ENCODE measurements at places on chromosomes 1 and 21.

DNA sequence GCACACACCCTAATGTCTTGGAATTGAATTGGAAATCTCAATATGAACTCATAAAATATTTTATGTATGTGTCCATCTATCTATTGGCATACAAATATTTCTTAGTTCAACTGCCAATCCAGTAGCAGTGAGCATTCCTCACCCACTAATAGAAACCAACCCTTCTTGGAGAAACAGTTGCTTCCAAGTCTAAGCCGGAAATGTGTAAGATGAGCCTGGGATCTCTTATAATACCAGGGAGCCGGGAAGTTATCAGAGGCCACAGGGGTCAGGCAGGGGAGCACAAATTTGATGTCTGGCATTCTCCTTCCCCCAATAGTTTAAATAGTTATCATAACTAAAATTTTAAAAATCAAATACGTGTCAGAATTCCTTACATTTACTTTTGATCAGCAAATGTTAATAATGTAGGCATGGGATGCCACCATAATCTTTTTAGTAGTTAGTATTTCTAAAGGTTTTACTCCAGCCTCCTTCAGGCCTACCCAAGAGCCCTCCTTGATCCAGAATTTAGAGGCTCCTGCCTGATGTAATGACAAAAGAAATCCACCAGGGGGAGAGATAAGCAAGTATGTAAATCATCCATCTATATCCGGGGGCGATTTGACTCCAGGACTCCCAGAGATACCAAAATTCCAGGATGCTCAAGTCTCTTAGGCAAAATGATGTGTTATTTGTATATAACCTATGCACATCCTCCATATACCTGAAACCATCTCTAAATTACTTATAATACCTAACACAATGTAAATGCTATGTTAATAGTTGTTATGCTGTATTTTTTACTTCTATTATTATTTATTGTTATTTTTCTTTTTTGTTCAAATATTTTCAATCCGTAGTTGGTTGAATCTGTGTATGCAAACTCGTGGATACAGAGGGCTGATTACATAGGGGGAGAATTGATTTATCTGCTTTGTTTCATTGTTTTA lies 218.7 kb upstream of the COA6 start:
- DNase-seq: peak; percentile 17

- no peak for DNase-seq
Measured at GRCh38 chr1:91731815-91732214, 154.1 kb downstream of the TGFBR3 start.

- no peak for DNase-seq
Measured at GRCh38 chr1:228002792-228003191, 4.0 kb upstream of the WNT3A start.

GRCh38 chr1:42037586-42037985 lies 115.6 kb upstream of the GUCA2B start:
- no peak for DNase-seq

GRCh38 chr1:108575375-108575774 lies 15.5 kb downstream of the EEIG2 start:
- no peak for DNase-seq

GRCh38 chr1:235742914-235743599 lies 93.5 kb upstream of the GNG4 start:
- no peak for DNase-seq

- no peak for DNase-seq
Measured at GRCh38 chr1:201499795-201500669, 6.9 kb downstream of the CSRP1 start.

- peak; percentile 72 for DNase-seq
Measured at GRCh38 chr1:1906185-1907097, 8.6 kb upstream of the CALML6 start.

- DNase-seq: no peak
Measured at GRCh38 chr1:91685994-91686393, 185.3 kb downstream of the CDC7 start.

DNA sequence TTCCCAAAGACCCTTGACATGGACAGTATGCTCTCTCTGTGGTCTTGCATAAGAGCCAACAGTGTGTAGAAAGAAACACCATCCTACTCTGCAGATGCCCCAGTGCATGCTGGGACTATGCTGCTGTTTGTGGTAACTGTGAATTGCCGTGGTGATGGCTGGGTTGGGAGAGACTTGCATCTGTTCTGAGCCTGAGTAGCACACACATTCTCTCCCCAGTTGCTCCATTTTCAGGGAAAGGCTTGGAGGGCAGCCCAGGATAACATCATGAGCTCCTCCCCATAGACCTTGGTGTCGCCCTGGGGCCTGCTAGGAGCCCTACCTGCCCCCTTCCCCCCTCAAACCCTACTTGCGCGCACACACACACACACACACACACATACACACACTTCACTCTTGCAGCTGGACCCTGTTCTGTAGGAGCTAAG lies 120.9 kb upstream of the IPO9 start:
- no peak for DNase-seq

DNA sequence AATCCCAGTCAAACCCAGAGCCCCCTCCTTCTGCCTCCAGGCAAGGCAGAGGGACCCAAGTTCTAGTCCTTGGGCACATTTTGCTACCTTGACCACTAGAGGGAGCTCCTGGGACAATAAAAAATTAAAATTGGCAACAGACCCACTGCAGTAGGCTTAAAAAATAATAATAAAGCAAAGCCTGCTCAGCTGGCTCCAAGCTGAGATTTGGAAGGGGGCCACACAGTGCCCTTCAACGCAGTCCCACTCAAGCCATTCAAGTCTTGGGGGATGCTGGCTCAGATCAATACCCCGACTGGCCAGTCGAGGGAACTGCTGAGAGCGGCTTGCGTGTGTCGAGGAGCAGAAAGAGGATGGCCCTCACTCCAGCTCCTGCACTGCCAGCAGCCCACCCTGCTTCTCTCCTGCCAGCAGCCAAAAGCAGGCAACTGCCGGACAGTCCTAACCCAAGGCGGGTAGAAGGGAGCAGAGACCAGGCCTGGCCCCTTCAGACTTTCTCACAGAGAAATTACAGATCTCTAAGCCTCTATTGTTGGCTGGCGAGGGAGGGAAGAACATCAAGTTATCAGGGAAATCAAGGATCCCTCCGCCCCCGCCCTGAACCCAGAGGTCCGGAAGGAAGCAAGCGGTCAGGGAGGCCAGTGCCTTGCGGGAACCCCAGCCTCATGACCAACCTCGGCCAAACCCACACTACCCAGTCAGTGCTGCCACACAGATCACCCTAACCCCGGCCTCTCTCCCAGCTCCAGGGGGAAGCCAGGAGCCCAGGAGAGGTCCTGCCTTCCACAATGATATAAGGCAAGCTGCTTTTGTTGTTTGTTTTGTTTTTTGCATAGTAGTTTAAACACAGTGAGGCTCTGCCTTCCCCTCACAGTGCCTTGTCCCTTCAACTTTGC lies 4.9 kb upstream of the ALDH4A1 start:
- no peak for DNase-seq

Measured in GM12891 (cell line).